ENCODE measurements at places on chromosomes 6 and 20.

DNA sequence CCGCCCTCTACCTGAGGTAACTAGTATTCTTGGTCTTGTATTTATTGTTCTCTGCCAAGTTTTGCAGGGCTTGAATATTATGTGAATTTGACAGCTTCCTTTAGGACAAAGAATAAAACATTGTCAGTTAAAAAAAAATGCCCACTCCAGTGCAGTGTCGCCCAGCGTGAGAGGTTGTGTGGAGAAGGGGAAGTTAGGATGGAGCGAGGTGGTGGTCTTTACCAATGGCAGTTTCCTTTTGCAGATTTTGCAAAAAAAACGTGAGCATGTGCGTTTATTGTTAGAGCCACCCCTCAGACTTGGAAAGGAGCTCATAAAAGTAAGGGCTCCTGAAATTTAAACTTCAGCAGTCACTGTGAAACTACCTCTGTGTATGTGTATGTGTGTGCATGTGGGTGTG, 28.3 kb downstream of the UST start:
- H3K27ac ChIP-seq: no peak overlapping the region
- H3K4me1 ChIP-seq: peaks cover 3% of the 10 kb centered on the region
- no peaks in the 10 kb centered on the region for H3K36me3 ChIP-seq
- no peaks in the 10 kb centered on the region for H3K27me3 ChIP-seq
- no peak for DNase-seq

GRCh38 chr20:10602221-10602871, 71.5 kb downstream of the JAG1 start:
- H3K4me3 ChIP-seq: no peak overlapping the region
- no peak for DNase-seq
- no peaks in the 10 kb centered on the region for H3K27me3 ChIP-seq
- H3K36me3 ChIP-seq: peaks cover 14% of the 10 kb centered on the region
- H3K4me1 ChIP-seq: no peaks in the 10 kb centered on the region

- peaks cover 12% of the 10 kb centered on the region for H3K4me1 ChIP-seq
- no peak overlapping the region for H3K27ac ChIP-seq
- peaks cover 10% of the 10 kb centered on the region for H3K36me3 ChIP-seq
- H3K27me3 ChIP-seq: no peaks in the 10 kb centered on the region
- H3K4me3 ChIP-seq: no peak overlapping the region
Measured at GRCh38 chr20:17616480-17617211, 46.8 kb downstream of the DSTN start.

GRCh38 chr6:169752074-169752623, 727 bp downstream of the ERMARD start:
- DNase-seq: no peak
- H3K36me3 ChIP-seq: peaks cover 6% of the 10 kb centered on the region
- peak overlapping the region; percentile 78 for H3K4me3 ChIP-seq
- peak overlapping the region; percentile 94 for H3K27ac ChIP-seq

DNA sequence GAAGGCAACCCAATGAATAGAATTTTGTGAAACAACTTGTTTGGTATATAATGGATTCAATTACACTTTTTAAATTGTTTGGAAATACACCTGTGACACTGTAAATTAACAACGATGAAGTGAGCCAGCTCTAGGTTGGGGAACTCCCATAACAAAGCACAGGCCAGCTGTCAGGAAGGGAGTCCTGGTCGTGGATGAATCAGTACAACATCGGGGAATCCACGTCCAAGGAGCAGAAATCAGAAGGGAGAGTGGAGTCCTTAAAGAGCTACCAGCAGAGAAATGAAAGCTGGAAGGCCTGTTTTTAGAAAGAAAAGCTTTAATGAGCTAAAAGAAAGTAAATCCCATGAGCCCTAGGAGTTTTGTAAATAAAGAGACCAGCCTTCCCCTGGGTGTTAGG, 223.1 kb upstream of the SLC35B3 start:
- no peak overlapping the region for H3K4me3 ChIP-seq
- no peaks in the 10 kb centered on the region for H3K36me3 ChIP-seq
- H3K27ac ChIP-seq: no peak overlapping the region
- H3K4me1 ChIP-seq: no peaks in the 10 kb centered on the region
- H3K27me3 ChIP-seq: no peaks in the 10 kb centered on the region
- no peak for DNase-seq
